ENCODE measurements at places on chromosomes 3 and 15.

- no peak for DNase-seq
These were observed 15.1 kb downstream of the CTSH start for GRCh38 chr15:78929536-78930264.

- peak; percentile 52 for DNase-seq
These were observed 103.6 kb downstream of the ARNT2 start for GRCh38 chr15:80507638-80508316.

- no peak for DNase-seq
These were observed 16.7 kb upstream of the RAMAC start for GRCh38 chr15:82969353-82969752.

GRCh38 chr3:191695131-191695814 lies 234.3 kb downstream of the PYDC2 start:
- no peak for DNase-seq

DNA sequence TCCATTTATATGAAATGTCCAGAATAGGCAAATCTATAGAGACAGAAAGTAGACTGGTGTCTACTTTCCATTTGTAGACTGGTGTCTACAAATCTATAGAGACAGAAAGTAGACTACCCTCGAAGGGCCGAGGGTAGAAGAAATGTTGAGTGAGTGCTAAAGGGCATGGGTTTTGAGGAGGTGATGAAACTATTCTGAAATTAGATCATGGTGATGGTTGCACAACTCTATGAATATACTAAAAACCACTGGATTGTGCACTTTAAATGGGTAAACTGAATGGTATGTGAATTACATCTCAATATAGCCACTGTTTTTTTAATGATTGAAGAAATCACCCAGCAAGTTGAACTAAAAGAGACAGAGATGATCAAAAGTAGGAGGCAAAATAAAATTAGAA lies 27.9 kb downstream of the TP53BP1 start:
- DNase-seq = peak; percentile 71

GRCh38 chr3:175001091-175001490 lies 142.0 kb downstream of the NAALADL2 start:
- DNase-seq = no peak

DNA sequence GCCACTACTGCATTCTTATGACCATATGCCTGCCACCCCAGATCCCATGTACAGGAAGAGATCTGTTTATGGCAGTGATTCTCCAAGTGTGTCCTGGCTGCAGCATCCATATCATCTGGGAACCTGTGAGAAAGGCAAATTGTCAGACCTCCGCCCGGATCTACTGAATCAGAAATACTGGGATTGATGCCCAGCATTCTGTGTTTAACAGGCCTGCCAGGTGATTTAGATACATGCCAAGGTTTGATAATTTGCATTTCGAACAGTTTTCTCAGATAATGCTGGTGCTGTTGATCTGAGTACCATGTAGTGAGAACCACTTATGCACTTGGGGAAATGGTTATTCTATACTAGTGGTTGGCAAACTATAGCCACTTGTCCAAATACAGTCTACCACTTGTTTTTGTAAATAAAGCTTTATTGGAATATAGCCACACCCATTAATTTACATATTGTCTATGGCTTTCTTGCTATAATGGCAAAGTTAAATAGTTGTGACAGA lies 165.4 kb downstream of the SSR3 start:
- no peak for DNase-seq

DNA sequence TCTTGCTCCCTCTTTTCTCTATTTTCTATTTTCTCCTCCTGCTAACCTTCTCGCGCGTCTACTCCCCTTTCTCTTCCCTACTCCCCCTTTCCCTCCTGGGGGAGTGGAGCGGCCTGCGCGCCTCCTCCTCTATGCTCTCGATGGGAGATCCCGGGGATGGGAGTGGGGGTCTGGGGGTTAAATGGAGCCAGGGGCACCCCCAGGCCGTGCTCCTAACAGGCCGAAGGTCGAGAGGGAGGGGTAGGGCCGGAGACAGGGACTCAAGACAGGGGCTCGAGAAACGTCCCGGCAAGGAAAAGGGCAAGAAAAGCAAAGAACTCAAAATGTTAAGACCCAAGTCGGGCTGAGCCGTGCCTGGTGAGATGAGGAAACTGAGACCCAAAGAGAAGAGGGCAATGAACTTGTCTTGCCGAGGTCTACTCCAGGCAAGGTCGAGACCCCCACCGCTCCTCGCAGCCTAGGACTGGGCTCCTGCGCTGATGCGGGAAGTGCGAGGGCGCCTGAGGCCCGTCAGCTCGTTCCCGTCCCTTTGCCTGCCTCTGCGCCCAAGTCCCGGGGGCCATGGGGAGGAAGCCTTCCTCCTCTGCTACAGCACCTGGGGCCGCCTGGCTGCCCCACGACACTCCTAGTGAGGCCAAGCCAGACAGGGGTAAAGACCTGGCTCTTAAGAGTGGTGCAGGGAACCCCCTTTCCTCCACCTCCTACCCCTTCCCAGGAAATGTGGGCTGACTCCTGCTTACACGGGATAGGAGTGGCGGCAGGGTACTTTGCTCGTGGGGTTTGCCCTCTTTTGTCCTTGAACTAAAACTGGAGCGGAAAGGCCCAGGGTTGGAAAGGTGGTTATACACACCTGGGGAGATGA lies 770 bp upstream of the MEGF11 start:
- no peak for DNase-seq

GRCh38 chr15:101477851-101478362 lies 11.6 kb downstream of the PCSK6 start:
- no peak for DNase-seq

DNA sequence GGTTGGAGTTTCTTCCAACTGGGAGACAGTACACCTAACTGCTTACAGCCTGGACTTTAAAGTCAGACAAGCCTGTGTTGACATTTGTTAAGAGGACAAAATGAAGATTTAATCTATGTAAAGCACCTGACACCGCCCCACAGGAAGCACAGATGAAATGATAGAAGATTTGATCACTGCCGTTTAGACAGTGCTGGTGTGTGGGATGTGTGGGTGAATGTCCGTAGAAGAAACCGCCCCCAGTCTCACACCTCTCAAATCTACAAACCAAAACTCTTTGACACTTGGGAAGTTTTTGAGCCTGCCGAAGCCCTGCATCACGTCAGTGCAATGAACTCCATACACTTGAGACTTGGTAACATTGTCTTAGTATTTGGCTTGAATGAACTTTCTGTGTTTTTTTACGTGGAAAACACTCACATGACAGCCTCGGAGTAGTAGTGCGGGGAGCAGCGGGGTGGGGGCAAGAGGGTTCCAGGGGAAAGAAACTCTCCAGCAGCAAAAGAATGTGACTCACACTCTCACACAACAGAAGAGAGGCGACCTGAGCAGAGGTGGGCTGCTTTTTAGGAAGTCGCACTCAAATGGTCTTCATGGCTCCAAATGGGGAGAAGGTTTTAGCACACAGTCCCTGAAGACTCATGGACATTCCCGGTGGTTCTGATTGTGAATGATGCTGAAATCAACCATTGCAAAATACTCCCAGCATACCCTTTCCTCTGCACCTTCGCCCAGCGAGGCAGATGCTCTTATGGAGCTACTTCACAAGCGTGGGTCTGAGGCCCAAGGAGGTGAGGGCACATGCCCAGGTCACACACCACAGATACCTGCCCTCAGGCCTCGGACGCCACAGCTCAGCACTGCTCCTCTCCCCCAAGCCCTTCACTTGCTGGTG lies 79.2 kb downstream of the SRGAP3 start:
- no peak for DNase-seq

- no peak for DNase-seq
These were observed 25.4 kb downstream of the SLC51A start for GRCh38 chr3:196241704-196242103.

DNA sequence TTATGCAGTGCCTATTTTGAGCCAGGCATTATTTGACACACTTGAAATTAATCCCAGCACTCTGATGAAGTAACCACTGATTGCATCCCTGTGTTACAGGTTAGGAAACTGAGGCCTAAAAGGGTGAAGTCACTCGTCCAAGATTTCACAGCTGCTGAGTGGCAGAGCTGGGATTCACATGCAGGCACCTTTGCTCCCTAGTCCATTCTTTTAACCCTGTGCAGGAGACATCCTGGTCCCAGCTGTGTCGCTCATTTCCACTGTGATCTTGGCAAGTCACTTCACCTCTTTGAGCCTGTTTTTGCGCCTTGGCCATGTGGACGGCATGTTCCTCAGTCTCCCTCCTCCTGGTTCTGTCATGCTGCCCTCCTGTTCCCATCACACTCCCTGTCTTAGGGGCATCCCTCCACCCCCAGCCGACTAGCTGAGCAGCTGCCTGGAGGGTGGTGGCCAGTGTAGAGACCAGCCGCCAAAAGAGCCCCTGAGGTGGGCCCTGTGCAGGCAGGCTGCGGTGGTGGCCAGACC lies 70.6 kb downstream of the SMAD6 start:
- DNase-seq = no peak

GRCh38 chr15:36331531-36332275 lies 247.7 kb upstream of the CDIN1 start:
- DNase-seq = no peak

DNA sequence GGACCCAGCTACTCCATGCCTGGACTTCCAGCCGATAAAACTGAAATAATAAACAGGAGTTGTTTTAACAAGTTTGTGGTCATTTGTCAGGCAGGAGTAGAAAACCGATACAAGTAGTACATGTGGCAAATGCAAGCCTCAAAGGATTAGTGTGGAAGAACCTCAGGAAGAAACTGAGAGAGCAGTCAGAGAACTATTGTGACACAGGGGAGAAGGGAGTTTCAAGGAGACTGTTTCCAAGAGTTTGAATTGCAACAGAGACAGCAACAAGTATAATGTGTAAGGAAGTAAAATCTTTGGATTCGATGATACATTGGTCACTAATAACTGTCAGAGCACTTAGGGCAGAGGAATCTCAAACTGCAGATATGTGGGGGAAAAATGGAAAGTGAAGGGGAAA lies 450.6 kb upstream of the ARHGEF26 start:
- no peak for DNase-seq

DNA sequence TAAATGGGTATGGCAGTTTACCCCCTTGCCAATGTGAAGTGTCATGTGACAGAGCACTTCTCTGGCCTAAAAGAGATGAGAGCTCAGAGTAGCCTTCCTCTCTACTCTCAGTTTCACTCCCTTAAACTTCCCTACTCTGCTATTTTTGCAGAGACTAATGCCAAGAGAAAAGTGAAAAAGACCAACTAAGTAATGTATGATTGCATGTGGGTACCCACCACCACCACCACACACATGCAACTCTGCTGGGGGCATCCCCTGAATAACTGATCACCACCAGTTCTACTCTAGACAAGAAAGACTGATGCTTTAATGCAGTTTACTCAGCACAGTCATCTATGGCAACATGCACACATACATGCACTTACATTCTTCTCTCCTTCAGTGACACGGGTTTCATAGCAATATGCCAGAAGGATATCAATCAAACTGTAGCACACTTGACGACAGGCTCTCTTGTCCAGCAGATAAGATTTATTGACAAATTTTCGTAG lies 31.3 kb downstream of the SHQ1 start:
- no peak for DNase-seq

DNA sequence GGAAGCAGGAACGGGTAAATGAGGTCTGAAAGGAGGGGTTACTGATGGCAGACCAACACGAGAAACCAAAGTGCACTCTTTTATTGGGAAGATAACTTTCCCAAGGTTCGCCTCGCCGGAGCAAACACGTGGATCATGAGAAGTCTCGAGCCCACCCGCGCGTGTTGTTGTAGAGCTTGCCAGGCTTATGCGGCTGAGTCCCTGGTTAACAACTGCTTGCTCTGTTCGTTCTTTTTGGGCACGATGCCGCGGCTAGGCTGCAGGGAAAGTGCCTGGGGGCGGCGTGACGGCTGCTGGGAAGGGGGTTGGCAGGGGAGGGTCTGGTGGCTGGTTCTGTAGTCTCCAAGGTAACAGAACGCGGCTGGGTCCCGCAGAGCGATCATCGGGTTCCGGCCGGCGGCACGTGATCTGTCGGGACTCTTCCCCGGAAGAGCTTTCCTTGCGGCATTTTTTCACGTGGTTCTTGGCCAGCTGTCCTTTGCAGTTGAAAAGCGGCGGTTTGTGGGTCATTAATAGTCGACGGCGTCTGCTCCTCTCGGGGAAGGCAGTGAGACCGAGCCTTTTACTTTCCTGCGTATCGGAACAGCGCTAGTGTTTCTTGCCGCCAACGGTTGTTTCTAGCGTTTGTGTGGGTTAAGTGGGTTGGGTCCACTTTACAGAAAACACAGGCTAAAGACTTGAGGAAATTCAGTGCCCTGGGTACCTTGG lies 1.5 kb downstream of the MGA start:
- peak; percentile 65 for DNase-seq

DNA sequence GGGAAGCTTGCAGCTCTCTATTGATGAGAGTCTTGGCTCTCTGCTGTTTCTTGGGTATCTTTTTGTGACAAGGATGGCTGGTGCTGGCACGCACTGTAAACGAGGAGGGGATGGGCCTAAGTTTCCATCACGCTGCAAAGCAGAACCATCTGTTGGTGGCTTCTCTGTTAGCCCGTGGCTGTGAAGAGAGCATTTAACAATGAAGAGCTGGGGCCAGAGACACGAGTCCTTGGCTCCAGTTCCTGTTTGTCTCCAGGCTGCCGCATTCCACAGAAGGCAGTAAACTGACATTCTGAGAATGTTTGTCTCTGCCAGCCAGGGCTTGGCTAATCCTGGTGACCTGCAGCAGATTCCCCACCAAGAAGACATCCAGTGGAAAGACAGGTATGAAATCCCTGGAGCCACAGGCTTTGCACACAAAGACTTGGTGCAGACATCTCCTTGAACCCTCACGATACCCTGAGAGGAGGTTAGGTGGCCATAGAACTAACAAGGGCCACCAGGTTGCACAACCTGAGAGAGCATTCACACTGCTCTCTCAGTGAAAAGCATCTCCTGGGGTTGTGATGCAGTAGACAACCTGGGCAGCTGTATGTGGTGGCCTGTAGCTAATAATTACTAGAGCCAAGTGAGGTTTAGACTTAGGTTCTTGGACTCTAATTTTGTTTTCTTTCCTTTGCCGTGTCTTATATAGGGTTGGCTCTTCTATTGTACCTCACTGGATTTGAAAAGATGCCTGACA lies 130.9 kb downstream of the ASB7 start:
- DNase-seq = peak; percentile 36

GRCh38 chr3:139292192-139292591 lies 51.6 kb upstream of the MRPS22 start:
- no peak for DNase-seq

DNA sequence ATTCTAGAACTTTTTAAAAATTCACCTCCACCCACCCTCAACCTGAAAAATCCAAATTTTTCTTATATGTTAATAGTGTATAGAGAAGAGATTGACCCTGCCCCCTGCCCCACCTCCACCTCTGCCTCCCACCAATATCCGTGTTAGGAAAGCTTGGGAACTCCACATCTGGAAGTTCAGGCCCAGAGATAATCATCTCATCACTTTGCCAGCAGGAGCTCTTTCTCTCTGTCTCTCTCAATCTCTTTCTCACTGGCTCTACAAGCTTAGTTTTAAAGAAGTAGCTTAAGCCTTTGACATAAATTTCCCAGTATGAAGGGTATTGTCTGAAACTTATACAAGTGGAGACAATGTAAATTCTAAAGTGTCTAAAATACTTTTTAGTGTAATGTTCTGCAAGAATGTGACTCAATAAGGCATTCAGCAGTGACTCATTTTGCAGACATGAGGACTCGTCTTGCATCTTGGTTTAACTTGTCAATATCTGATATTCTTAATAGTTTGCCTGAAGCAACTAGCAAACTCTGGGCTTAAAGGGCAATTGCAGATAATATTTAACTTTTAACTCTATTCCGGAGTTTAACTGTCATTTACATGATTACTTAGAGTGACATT lies 299.8 kb upstream of the EPHA3 start:
- peak; percentile 9 for DNase-seq
